NCI-H2029 treated with DMSO at 0.1 percent for 48 hours (cell line): ENCODE measurements at places on chromosomes 6 and 20.

GRCh38 chr6:152086223-152086873 is 278.9 kb downstream of the ESR1 start:
- DNase-seq: no peak

DNA sequence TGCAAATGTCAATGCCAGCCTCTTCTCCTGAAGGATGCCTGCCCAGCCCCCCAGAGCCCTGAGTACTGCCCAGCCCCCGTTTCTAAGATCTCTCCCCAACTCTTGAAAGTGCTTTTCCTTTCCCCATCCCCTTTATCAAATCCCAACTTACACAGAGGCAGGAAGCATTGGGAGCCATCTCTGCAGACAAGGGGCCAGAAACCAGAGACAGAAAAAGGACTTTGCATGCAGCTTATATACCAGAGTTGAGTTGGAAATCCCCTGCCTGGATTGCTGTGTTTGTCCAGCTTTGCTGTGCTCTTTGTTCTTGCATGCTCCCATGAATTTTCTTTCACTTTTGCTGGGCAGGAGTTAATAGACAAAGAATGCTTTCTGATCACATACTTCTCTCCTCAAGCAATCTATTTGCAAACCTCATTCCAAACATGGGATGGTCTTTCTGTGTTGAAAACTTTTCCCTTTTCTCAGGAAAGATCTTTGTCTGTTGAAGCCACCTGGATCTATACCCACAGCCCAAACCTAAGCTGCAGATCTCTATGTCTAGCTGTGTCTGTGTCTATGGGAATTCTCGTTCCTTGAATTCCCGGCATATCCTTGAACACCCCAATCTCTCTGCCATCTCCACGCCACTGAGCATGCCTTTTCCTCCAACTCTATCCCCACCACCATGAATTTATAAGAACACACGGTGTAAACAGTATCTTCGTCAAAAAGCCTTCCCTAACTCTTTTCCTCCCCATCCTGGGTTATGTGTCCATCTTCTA is at the start of gene UBD:
TSS of gene UBD (minus strand) at position 209 of the 764 bp plus-strand sequence. CDS start at position 178, 31 bp downstream.
- DNase-seq: no peak

DNA sequence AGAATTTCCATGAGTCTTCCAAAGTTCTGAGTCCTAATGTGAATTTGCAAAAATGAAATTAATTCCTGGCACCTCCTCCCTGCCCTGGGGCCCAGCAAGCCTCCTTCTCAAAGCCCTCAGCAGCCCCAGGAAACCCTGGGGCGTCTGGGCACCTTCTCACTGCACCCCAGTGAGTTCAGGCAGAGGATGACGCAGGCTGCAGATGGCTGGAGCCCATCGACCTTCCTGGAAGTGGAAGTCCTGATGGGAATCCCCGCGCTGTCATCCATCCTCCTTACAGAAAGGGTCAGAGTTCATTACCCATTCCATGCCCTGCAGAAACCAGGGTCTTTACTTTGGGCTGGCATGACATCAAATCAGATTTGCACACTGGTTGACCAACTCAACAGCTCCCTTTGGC is 31.6 kb downstream of the DLL1 start:
- DNase-seq: no peak

DNA sequence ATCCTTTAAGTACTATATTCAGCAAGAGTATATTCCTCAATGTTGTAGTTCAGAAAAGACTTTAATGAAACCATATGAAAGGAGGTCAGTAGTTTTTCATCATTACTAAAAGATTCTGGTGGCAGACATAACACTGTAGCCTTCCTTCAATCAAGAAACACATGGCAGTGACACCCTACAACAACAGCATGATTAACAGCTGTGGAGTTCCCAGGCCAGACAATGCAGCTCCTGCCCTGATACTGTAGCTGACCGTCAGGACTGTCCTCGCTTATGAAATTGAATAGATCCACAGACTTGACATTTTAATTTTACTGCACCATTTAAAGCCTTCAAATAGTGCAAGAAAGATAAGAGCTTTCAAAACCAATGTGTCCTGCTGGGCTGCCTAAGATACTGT is 43.6 kb downstream of the USP45 start:
- DNase-seq: no peak

DNA sequence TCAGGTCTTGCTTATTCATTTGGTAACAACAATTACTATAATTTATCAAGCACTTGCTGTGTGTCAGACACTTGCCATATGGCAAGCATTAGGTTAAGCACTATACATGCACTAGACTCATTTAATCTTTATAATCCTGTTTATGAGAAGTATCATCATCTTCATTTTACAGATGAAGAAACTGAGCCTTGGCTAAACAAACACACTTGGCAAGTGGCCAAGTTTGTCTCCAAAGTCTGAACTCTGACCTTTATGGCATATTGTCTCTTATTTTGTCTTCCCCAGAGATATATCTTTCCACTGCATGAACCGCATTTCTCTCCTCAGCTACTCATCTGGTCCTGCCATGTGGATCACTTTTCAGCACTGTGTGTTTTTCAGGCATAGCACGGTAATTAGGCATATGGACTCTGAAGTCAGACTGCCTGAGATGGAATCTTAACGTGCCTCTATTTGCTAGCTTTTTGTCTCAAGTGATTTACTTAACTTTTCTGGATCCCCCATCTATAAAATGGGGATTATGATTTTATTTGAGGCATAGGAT is 4.7 kb downstream of the ADGRF5 start:
- DNase-seq: no peak

DNA sequence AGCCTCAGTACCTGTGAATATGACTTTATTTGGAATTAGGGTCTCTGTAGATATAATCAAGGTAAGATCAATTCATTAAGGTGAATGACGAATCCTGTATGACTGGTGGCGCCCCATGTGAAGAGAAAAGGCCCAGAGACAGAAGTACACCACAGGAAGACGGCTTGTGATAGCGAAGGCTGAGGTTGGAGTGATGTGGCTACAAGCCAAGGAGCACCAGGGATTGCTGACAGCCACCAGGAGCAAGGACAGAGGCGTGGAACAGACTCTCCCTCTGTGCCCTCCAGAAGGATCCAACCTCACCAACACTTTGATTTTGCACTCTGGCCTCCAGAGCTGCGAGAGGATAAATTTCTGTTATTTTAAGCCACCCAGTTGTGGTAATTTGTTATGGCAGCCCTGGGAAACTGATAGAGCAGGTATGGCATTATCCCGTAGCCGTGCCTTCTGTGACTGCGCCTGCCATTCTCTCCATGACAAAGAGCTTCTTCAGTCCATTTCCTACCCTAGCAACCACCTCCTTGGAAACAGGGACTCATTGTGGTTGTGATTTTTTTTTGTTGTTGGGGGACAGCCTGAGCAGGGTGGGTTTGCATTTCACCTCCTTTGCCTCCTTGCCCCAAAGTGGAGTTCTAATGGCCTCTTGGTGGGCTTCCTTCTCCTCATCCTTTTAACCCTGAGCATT is 29.6 kb downstream of the PTK7 start:
- DNase-seq: no peak

DNA sequence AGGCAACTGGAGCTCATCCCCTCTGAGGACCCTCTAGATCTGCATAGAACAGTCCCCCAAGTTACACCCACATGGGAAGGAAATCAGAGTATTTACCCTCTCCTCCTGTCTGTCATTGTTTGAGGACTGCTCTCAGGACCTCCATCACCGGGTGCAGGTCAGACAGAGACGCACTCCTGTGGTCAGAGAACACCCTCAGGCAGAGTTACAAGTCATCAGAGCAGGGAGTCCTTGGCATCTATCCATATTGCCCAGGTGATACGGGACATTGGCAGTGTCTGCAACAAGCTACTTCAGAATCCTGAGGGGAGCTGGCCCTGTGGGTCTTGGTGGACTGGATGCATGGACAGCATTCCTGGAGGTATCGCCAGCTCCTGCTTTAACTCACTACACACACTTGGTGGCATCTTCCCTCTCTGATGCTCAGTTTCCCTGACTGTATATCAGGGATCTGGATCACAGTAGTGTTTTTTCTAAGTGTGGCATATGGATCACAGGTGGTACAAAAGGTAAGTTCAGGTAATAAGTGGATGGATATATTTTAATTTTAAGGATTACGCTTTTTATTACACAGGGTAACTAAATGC is 15.1 kb upstream of the ISM1 start:
- peak; percentile 72 for DNase-seq
